ENCODE measurements at places on chromosomes 6 and 20. TPM values are rescaled to one million over a fixed set of nuclear protein-coding genes. Genes with fewer than 3 reads are reported as not detected.
A peak's percentile ranks its signal among the peaks of the same experiment; 100 is the strongest.

The GLP1R gene
- not detected for total RNA-seq

The MAP7 gene
- total RNA-seq, result 14.5 TPM

The RSPH9 gene
- not detected for total RNA-seq

The HBS1L gene
- 53.1 TPM for total RNA-seq

The PMEPA1 gene
- 13.3 TPM for total RNA-seq

The CASS4 gene
- 8.2 TPM for total RNA-seq

The CNBD2 gene
- 66.0 TPM for total RNA-seq

The CDC25B gene
- 32.6 TPM for total RNA-seq

The DNMT3B gene
- 1.1 TPM for total RNA-seq

The IYD gene
- 1.3 TPM for total RNA-seq

The SCRT2 gene
- total RNA-seq, result not detected

GRCh38 chr20:2840967-2841531 is 504 bp downstream of the VPS16 start:
- peak overlapping the region; percentile 79 for H3K4me3 ChIP-seq
- H3K4me1 ChIP-seq, result peaks cover 21% of the 10 kb centered on the region
- peaks cover 22% of the 10 kb centered on the region for H3K36me3 ChIP-seq
- H3K27ac ChIP-seq, result peak overlapping the region; percentile 95
- peak; percentile 35 for DNase-seq
- no peaks in the 10 kb centered on the region for H3K27me3 ChIP-seq

DNA sequence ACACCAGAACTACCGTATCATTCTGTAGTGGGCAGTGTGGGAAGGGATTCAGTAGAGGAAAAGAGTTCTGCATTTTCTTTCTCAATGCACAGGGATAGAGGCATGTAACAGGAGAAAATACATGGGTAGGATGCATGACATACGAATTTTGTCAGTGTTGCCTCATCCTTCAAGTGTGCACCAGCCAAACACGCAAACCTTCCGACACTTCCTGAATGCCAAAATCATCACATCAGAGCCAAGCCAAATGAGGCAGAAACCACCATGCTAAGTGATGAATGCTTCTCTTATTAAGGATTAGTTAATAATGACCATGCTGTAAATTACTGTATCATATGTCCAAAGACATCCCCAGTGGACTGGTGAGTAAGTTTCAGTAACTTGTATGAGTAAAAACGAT is 27.3 kb downstream of the RAMACL start:
- no peaks in the 10 kb centered on the region for H3K27me3 ChIP-seq
- no peak overlapping the region for H3K4me3 ChIP-seq
- no peaks in the 10 kb centered on the region for H3K36me3 ChIP-seq
- no peak overlapping the region for H3K27ac ChIP-seq

DNA sequence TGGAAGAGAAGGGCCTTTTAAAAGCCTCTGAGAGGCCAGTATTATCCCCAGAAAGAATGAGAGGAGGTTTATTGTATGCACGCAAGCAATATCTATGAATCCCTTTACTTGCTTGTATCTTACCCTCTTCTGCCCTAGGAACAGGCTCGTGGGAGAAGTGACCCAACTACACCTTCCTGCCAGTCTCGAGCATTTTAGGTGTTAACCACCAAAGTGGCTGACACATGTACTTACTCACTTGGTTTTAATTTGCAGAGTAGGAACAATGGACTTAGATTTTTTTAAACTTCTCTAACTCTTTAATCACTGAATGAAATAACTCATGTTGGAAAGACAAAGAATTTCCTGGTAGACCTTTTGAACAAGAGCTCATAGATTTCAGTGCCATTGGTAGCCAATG is 296.9 kb downstream of the PLCB1 start:
- H3K36me3 ChIP-seq, result no peaks in the 10 kb centered on the region
- DNase-seq, result no peak
- H3K4me1 ChIP-seq, result peaks cover 43% of the 10 kb centered on the region
- H3K4me3 ChIP-seq, result no peak overlapping the region

- no peak overlapping the region for H3K4me3 ChIP-seq
- H3K4me1 ChIP-seq, result no peaks in the 10 kb centered on the region
- H3K27ac ChIP-seq, result no peak overlapping the region
These were observed 115.5 kb downstream of the DOK5 start for GRCh38 chr20:54590856-54591255.

- H3K4me3 ChIP-seq, result peak overlapping the region; percentile 43
- no peak for DNase-seq
- no peak overlapping the region for H3K27ac ChIP-seq
- peaks cover 89% of the 10 kb centered on the region for H3K27me3 ChIP-seq
- H3K4me1 ChIP-seq, result peaks cover 34% of the 10 kb centered on the region
These were observed 497 bp downstream of the BMP7 start for GRCh38 chr20:57265997-57266290.

DNA sequence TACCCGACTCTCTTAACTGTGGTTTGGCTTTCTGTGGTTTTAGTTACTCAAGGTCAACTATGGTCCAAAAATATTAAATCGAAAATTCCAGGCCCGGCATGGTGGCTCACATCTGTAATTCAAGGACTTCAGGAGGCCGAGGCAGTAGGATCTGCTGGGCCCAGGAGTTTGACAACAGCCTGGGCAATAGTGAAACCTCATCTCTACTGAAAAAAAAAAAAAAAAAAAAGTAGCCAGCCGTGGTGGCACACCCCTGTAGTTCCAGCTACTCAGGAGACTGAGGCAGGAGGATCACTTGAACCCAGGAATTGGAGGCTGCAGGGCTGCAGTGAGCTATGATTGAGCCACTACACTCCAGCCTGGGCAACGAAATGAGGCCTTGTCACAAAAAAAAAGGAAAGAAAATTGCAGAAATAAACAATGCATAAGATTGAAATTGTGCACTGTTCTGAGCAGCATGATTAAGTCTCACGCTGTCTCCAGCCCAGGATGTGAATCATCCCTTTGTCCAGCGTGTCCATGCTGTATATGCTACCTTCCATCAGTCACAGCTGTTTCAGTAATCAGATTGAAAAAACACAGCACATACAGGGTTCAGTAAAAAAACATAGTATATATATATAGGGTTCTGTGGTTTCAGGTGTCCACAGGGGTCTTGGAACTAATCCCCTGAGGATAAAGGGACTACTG is 40.7 kb downstream of the RGS17 start:
- H3K36me3 ChIP-seq, result no peaks in the 10 kb centered on the region
- H3K4me3 ChIP-seq, result no peak overlapping the region
- H3K4me1 ChIP-seq, result no peaks in the 10 kb centered on the region

DNA sequence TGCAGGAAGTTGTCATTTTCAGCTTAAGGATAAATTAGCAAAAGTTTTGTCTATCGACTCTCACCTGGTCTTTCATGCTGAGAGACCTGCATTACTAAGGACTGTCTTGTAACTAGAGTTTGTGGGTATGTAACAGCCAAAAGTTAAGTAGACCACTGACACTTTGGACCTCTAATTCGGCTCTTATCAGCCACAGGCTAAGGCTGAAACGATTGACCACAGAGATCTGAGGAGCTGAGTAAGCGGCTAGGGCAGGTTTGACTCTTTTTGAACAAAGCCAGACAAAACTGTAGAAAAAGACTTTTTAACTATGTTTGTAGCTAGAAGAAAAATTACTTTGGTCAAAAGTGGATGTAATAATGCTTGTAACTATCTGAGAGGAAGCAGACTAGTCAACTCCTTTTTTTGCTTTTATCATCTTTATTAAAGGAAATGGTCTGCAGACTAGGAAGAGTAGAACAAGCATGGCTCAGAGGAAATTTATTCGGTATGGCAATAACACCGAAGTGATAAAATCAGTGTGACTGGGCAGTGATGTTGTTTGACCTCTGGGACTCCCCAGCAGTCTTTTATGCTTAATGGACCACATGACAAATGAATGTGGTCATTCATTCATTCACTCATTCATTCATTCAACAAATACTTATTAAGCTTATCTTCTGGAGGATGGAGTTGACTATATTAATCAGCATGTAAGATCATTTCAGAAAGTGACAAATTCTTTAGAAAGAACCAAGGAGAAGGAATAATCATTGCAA is 725.0 kb upstream of the HS3ST5 start:
- no peak for DNase-seq
- H3K27me3 ChIP-seq, result no peaks in the 10 kb centered on the region

- DNase-seq, result peak; percentile 64
- no peaks in the 10 kb centered on the region for H3K27me3 ChIP-seq
- peaks cover 100% of the 10 kb centered on the region for H3K4me1 ChIP-seq
- H3K36me3 ChIP-seq, result no peaks in the 10 kb centered on the region
- H3K4me3 ChIP-seq, result no peak overlapping the region
- peak overlapping the region; percentile 87 for H3K27ac ChIP-seq
These were observed 33.9 kb downstream of the FOXO3 start for GRCh38 chr6:108594640-108595039.

GRCh38 chr6:35415065-35415891 is 36.9 kb upstream of the FANCE start:
- peak; percentile 86 for DNase-seq
- H3K36me3 ChIP-seq, result peaks cover 84% of the 10 kb centered on the region
- peak overlapping the region; percentile 44 for H3K27ac ChIP-seq
- no peak overlapping the region for H3K4me3 ChIP-seq
- H3K4me1 ChIP-seq, result peaks cover 48% of the 10 kb centered on the region
- no peaks in the 10 kb centered on the region for H3K27me3 ChIP-seq

GRCh38 chr6:48472091-48472490 is 361.1 kb upstream of the PTCHD4 start:
- H3K4me1 ChIP-seq, result no peaks in the 10 kb centered on the region
- no peak overlapping the region for H3K4me3 ChIP-seq
- H3K36me3 ChIP-seq, result no peaks in the 10 kb centered on the region
- no peak for DNase-seq
- no peak overlapping the region for H3K27ac ChIP-seq

- H3K36me3 ChIP-seq, result peaks cover 37% of the 10 kb centered on the region
- no peaks in the 10 kb centered on the region for H3K4me1 ChIP-seq
- DNase-seq, result no peak
- H3K4me3 ChIP-seq, result no peak overlapping the region
- H3K27ac ChIP-seq, result no peak overlapping the region
These were observed 84.9 kb downstream of the ASCC3 start for GRCh38 chr6:100796049-100796823.

GRCh38 chr6:85400331-85400730 is 49.6 kb upstream of the NT5E start:
- H3K36me3 ChIP-seq, result no peaks in the 10 kb centered on the region
- no peak overlapping the region for H3K4me3 ChIP-seq
- H3K27me3 ChIP-seq, result no peaks in the 10 kb centered on the region
- H3K4me1 ChIP-seq, result peaks cover 21% of the 10 kb centered on the region

- no peak overlapping the region for H3K27ac ChIP-seq
- H3K36me3 ChIP-seq, result no peaks in the 10 kb centered on the region
- DNase-seq, result peak; percentile 3
- no peaks in the 10 kb centered on the region for H3K27me3 ChIP-seq
- H3K4me1 ChIP-seq, result no peaks in the 10 kb centered on the region
These were observed 214.2 kb downstream of the CDH26 start for GRCh38 chr20:60172346-60172984.

- peaks cover 34% of the 10 kb centered on the region for H3K4me1 ChIP-seq
- H3K27me3 ChIP-seq, result peaks cover 21% of the 10 kb centered on the region
- peak overlapping the region; percentile 82 for H3K27ac ChIP-seq
- peak overlapping the region; percentile 74 for H3K4me3 ChIP-seq
- peak; percentile 37 for DNase-seq
These were observed 672 bp downstream of the PREX1 start for GRCh38 chr20:48826883-48827771.

- no peaks in the 10 kb centered on the region for H3K27me3 ChIP-seq
- H3K4me1 ChIP-seq, result peaks cover 85% of the 10 kb centered on the region
- no peak overlapping the region for H3K27ac ChIP-seq
- H3K4me3 ChIP-seq, result no peak overlapping the region
These were observed 23.9 kb downstream of the QKI start for GRCh38 chr6:163438298-163438939.

DNA sequence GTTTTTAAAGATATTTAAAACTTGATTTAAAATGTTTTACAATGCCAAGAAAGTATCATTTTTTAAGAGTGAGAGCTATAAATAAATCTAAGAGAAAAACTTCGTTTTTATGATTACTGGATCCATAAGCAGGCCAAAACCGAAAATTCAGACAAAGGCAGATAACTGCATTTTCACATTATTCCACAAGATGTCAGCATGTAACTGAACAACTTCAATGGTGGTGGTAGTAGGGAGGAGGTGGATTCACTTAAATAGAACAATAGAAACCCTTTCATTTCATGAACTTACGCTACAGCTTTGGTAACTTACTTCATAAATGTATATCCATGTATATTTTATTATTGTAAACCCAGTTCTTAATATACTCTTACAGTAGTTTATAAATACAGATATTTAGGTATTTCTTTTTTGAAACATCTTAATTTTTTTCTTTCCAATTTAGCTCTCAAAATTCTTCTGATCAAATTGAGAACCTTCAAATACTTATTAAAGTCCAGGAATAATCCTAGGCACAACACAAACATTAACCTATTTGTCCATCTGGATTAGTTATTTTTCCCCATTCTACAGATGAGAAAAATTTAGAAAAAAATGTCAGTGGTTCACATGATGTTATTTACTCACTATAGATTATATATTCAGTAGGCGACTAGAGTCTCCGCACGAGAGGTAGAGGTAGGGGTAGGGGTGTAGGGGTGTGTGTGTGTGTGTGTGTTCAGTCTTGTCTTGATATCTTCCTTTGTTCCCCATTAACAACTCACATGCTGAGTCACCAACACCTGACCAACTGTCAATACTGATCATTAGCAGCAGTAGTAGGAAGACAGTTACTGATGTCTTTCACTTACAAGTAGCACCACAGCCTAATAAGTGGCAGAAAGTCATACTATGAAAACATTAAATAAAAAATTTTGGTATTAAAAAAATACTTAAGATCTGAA is 111.5 kb downstream of the ARHGAP18 start:
- no peaks in the 10 kb centered on the region for H3K4me1 ChIP-seq
- DNase-seq, result peak; percentile 86
- no peaks in the 10 kb centered on the region for H3K27me3 ChIP-seq
- H3K4me3 ChIP-seq, result no peak overlapping the region

DNA sequence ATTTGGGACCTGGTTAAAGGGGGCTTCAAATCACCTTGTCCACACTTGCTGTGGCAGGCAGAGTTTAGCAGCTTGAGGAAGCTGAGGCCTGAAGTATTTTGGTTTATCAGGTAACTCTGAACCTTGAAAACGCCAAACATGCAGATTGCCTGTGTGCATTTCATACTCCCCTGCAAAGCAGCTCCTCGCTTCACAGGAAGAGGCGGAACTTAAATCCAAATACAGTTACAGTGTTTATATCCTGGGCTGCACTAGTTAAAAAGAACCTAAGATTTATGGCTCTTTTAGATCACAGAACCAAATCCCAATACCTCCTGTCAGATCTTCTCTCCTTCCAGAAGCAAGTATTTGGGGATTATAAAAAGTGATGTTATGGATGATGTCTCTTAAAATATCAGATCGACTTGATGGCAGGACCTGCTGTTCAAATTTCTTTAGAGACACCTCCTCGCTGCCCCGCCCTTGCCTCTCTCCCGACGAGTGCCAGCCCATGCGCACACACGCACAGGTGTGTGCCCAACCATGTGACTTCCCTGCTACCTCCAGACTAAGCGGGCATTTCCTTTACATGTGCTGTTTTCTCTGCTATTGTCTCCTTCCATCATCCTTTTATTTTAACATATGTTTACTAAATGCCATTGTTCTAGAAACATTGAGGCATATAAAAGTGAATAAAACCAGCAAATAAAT is 224.6 kb upstream of the FOXQ1 start:
- H3K4me3 ChIP-seq, result no peak overlapping the region
- H3K36me3 ChIP-seq, result no peaks in the 10 kb centered on the region
- peak overlapping the region; percentile 50 for H3K27ac ChIP-seq
- DNase-seq, result peak; percentile 69
- peaks cover 8% of the 10 kb centered on the region for H3K4me1 ChIP-seq
- no peaks in the 10 kb centered on the region for H3K27me3 ChIP-seq

Data from stomach (tissue), 19 donors.